ENCODE measurements at places on chromosomes 1 and 21.
A peak's percentile ranks its signal among the peaks of the same experiment; 100 is the strongest.

- DNase-seq: no peak
Measured at GRCh38 chr1:209714338-209714737, 9.7 kb downstream of the HSD11B1 start.

- no peak for DNase-seq
Measured at GRCh38 chr21:33856893-33857527, 58.6 kb downstream of the ATP5PO start.

DNA sequence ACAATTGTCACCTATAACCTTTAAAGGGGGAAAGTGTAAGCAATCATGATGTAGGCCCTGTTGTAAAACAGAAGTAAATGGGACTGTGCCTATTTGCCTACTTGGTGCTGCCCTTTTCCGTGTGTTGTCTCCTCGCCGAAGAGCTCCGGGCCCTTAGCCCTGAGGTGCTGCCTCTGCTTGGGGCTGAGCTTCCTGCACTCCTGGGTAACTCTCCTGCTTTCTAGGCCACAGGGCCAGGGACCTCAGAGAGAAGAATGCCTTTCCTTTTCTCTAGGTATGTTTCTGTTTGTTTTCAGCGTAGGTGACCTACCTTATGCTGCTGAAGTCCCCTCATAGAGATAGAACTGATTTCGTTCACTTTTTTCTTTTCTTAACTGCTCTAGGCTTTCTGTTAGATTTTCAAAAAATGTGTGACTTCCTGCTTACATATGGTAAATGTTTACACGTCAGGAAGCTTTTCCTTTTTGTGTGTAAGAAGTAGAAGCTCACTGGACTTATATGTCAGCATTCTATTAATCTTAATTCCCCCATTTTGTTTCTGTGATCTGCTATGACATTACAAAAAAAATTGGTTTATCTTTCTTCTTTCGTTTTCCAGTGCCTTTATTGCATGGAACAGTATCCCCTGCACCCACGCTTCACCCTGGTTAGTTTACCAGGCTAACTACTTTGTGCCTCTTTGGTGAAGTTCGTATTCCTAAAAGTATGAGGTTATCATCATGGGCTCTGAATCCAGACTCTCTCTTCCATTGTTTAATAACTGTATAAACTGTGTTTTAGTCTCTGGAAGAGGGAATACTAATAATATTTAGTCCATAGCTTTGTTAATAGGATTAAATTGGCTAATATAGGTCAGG is 61.7 kb downstream of the ITSN1 start:
- DNase-seq: no peak

GRCh38 chr1:91846007-91846638 is 39.8 kb downstream of the TGFBR3 start:
- no peak for DNase-seq

DNA sequence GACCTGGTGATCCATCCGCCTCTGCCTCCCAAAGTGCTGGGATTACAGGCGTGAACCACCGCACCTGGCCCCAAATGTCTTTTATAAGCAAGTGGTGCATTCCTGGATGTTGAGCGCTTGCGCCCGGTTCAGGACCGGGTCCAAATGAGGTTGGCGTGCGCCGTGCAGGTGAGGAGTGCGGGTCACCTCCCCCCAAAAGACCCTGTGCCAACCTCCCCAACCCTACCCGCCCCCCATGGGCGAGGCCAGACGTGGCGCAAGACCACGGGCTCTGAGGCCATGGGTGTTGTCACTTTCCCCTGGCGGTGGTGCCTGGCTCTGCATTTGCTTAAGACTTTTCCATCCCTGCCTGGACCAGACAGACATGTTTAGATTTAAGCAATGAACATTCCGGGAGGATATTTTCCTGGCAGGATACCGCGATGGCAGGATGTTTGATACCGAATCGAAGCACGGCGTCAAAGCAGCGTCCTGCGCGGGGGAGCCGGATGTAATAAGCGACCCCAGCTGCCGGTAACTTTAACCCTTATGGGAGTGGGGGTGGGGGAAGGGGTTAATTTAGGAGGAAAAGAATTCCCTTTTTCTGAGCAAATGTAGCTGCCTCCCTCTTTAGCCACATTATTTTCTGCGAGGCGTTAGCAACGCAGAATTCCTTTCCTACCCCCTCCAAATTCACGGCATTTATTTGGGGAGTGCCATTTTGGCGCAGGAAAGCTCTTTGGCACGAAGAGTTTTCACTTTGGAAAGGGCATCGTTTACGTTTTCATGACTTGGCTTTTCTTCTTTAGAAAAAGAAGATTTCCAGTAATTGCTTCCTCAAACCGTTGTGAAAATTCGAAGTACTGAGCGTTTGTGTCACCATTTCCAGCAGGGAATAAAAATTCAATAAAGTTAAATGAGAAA is 27.8 kb upstream of the RNF187 start:
- DNase-seq: no peak

DNA sequence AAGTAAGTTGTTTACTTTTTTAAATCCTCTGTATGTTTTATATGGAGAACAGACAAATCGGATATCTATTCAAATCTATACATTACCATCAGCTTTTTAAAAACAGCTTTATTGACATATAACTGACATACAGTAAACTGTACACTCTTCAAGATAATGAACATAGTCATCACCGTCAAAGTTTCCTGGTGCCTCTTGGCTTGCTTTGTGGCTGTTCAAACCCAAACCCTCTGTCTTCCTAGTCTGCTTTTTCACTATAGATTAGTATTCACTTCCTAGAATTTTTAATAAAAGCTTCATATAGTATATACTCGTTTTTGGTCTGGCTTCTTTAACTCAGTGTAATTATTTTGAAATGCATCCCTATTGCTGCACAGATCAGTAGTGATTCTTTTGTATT is 56.4 kb upstream of the TPTE start:
- DNase-seq: no peak

DNA sequence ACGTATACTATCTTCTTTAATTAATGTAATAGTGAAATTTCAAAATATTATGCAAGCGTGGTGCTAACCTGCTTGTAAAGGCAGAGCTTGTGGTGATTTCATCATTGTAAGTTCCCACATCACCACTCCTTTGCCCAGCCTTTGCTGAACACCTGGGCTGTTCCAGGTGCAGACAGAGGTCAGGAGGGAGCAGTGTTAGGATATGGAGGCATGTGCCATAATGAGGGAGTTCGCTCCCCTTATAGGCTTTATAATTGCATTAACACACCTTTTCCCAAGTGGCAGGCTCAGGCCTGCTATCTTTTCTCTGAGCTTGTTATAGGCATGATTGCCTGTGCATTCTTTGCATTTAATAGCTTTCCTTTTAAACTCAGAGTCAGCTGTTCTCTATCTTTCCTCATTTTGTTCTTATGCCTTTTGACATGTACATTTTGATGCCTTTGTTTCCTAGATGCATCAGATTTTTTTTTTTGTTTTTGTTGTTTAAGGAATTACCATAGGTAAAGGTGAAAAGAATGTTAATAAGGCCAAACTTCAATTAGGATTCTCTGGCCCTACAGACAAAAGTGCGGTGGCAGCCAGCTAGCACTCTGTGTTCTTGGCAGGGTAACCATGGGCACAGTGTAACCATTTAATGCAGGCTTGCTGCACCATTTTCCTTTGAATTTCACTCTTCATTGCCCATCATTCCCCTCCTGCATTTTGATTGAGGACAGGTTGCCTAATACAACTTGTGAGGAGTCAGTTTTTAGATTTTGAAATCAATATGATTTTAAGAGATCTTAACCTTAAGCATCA is 12.6 kb downstream of the NPL start:
- DNase-seq: no peak

DNA sequence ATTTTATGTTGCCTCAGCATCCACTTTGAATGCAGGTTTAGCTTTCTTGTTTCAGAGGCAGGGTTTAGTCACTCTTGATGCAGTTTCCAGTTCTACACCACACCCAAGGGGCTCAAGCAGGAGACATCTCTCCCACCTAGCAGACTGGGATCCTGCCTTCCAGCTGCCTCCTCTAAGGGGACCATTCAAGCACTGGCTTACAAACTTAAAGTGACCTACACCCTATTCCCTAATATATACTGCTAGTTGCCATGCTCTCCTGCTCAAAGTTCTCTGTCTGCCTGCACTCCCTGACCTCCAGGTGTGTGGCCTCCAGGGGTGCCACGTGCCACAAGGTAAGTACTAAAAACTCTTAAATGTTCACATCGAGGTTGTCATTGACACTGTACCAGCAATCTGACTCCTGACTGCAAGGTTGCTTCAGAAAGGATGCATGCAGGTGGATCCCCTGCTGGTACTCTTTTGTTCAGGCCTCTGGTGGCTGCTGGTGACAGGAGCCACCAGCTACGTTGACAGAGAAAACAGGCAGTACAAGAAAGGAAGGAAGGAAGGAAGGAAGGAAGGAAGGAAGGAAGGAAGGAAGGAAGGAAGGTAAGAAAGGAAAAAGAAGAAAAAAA is 185.9 kb downstream of the COQ8A start:
- DNase-seq: no peak

DNA sequence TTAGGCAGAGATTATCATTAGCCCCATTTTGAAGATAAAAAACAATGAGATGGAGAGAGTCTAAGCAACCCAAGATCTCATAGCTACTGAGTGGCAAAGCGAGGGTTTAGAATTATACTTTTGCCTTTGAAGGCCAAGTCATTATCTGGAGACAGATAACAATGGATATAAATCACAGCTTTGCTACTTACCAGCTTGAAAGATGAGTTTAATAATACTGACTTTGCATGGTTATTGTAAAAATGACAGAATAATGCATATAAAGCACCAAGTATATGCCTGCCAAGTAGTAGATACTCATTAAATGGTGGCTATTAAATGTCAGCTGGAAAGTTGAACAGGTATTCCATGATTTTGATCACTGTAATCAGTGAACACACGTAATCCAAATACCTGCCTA is 241.6 kb upstream of the SGIP1 start:
- no peak for DNase-seq

- DNase-seq: no peak
Measured at GRCh38 chr1:65002156-65002507, 35.8 kb upstream of the JAK1 start.

- DNase-seq: no peak
Measured at GRCh38 chr21:43916691-43917514, 51.9 kb downstream of the AGPAT3 start.

DNA sequence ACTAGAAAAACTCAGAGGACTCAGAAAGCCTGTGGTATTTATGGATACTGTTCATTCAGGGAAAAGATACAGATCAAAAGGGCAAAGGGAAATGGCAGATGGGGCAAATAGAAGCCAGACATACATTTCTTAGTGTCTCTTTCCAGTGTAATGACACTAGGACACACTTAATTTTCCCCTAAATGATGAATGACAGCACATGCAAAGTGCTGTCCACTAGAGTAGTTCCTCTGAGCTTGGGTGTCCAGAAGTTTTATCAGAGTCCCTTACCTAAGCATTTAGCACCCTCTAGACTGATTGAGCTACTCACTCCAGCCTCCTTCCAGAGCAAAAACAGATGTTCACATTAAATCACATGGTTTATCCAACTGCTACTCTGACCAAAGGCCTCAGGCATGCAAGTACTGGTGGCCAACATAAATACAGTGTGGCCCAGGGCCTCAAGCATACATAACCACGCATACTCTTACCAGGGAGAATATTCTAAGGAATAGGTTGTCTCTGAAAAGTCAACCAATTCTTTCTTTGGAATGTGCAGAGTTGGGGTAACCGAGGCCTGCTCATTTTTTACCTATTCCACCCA is 166.9 kb downstream of the NCAM2 start:
- DNase-seq: no peak

- peak; percentile 32 for DNase-seq
Measured at GRCh38 chr1:151443846-151444782, 15.2 kb downstream of the POGZ start.

- no peak for DNase-seq
Measured at GRCh38 chr1:112954017-112954650, 1.9 kb downstream of the SLC16A1 start.

- DNase-seq: no peak
Measured at GRCh38 chr1:226533220-226533619, 15.3 kb upstream of the STUM start.

DNA sequence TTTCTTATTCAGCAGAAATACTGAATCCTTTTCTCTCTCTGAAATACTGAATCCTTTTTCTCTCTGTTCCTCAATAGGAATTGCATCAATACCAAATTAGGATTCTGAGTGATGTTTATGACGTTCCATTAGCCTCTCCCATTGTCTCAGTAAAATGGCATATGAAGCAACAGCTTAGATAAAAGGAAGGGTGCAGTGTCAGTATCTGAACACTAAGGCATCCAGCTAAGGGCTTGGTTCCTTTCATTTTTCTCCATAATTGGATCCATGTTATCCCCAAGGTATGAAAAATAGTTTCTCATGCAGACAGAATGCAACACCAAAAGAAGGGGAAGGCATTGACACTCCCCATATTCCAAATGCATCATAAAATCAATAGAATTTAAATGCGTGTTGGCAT is 61.5 kb upstream of the RAVER2 start:
- DNase-seq: no peak

GRCh38 chr1:1013922-1014648 is 788 bp downstream of the ISG15 start:
- DNase-seq: no peak

DNA sequence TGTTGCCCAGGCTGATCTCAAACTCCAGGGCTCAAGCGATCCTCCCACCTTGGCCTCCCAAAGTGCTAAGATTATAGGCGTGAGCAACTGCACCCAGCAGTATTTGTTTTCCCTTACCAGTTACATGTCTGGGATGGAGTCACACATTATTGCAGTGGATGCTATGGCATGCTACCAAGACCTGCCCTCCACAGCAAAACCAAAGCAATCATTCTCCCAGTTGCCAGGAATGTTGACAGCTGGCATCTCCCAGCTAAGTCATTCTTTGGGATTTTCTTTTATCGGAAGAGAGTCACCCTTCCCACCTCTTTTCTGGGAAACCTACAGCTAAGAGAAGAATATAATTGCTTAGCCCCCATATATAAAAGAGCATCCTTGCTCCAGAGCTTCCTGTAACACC is 49.4 kb upstream of the RGS7 start:
- no peak for DNase-seq

GRCh38 chr21:33109574-33110339 is 39.8 kb downstream of the OLIG1 start:
- no peak for DNase-seq

GRCh38 chr1:2965676-2966075 is 55.6 kb upstream of the ACTRT2 start:
- no peak for DNase-seq

DNA sequence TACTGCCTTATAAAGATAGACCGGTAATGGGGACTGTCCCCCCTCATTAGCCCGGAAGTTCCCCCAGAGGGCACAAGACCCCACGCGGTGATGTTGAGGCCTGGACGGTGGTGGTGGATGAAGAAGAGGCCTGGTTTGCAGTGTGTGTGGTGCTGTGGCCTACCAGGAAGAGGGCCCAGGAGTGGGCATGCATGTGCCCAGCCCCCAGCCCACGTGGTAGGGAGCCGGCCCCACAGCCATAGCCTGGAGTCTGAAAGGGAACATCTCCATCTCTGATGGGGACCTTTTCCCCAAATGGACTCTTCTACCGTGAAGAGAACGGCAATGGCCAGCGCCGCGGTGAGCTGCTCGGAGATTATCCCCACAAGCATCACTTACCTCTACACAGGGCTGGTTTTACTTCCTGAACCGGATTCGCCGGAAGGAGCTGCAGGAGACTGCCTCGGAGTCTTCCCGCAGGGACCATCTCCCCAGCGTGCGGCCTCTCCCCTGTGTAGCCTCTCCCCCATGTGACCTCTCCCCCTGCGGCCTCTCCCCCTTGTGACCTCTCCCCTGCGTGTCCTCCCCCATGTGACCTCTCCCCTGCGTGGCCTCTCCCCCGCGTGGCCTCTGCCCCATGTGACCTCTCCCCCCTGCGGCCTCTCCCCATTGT is 20.6 kb downstream of the RRP1 start:
- no peak for DNase-seq

GRCh38 chr1:245673881-245674414 is 519.2 kb downstream of the KIF26B start:
- DNase-seq: no peak

Data from activated CD8-positive, alpha-beta memory T cell treated with anti-CD3 and anti-CD28 coated beads for 1 hour (primary cell).